Cardiac atrium fibroblast (primary cell): ENCODE measurements at places on chromosomes 16 and 17. TPM values are rescaled to one million over a fixed set of nuclear protein-coding genes. Genes with fewer than 3 reads are reported as not detected.

The ITGB3 gene
- 9.4 and 12.8 TPM in 2 replicates for total RNA-seq

The RDM1 gene
- total RNA-seq, result not detected in 2 replicates

The DOC2B gene
- total RNA-seq, result not detected in 2 replicates

The TTLL6 gene
- 0.16 TPM in 1 of 2 replicates, not detected in the other for total RNA-seq

The KRTAP9-8 gene
- total RNA-seq, result not detected in 2 replicates

The COX4I1 gene
- total RNA-seq, result 519 and 538 TPM in 2 replicates

The CACNG5 gene
- not detected in 2 replicates for total RNA-seq

The CHD9NB gene
- total RNA-seq, result 0.18 and 2.1 TPM in 2 replicates

The CES3 gene
- total RNA-seq, result under 0.01 TPM in 1 of 2 replicates, not detected in the other

The ASB16 gene
- not detected in 2 replicates for total RNA-seq

The CD300A gene
- not detected in 2 replicates for total RNA-seq

The CDH1 gene
- not detected in 2 replicates for total RNA-seq

The ABCA5 gene
- 6.3 and 7.2 TPM in 2 replicates for total RNA-seq

The ARL5C gene
- total RNA-seq, result not detected in 2 replicates

The TIMM22 gene
- 13.7 and 17.3 TPM in 2 replicates for total RNA-seq

The HCRT gene
- total RNA-seq, result not detected in 2 replicates

The ATAD5 gene
- 0.36 and 1.5 TPM in 2 replicates for total RNA-seq

The OGFOD1 gene
- 40.3 and 78.2 TPM in 2 replicates for total RNA-seq

The ANTKMT gene
- 13.4 and 19.0 TPM in 2 replicates for total RNA-seq

The IL17C gene
- not detected in 2 replicates for total RNA-seq

The NPIPA8 gene
- total RNA-seq, result 5.7 and 22.9 TPM in 2 replicates

The OMG gene
- 0.36 TPM in 1 of 2 replicates, not detected in the other for total RNA-seq

The TM4SF5 gene
- total RNA-seq, result not detected in 2 replicates

The KRT12 gene
- not detected in 2 replicates for total RNA-seq

The TMEM204 gene
- total RNA-seq, result 28.8 and 34.3 TPM in 2 replicates

The PRDM7 gene
- not detected in 2 replicates for total RNA-seq

The AANAT gene
- total RNA-seq, result 0.49 TPM in 1 of 2 replicates, not detected in the other

The BEAN1 gene
- total RNA-seq, result 0.49 and 5.6 TPM in 2 replicates

The CRYBA1 gene
- total RNA-seq, result not detected in 2 replicates

The CPNE7 gene
- 0.81 and 4.3 TPM in 2 replicates for total RNA-seq

The NME2 gene
- 732 and 803 TPM in 2 replicates for total RNA-seq

The TPPP3 gene
- total RNA-seq, result not detected in 2 replicates

The GRIN2A gene
- not detected in 2 replicates for total RNA-seq

The NT5C3B gene
- total RNA-seq, result 43.9 and 65.1 TPM in 2 replicates

The ABI3 gene
- total RNA-seq, result 0.36 and 0.49 TPM in 2 replicates

The HIGD1B gene
- not detected in 2 replicates for total RNA-seq

The HSD11B2 gene
- 0.18 and 0.49 TPM in 2 replicates for total RNA-seq

The MYH8 gene
- total RNA-seq, result not detected in 2 replicates

The KLHL10 gene
- total RNA-seq, result not detected in 2 replicates

The TEX14 gene
- total RNA-seq, result not detected in 2 replicates

The KRTAP3-2 gene
- not detected in 2 replicates for total RNA-seq

The NPW gene
- 1.6 TPM in 1 of 2 replicates, not detected in the other for total RNA-seq

The SLC6A2 gene
- total RNA-seq, result not detected in 2 replicates
